ENCODE measurements at places on chromosomes 1 and 21.
A peak's percentile ranks its signal among the peaks of the same experiment; 100 is the strongest.

- peak; percentile 83 for DNase-seq
These were observed 3.5 kb downstream of the PPP1R15B start for GRCh38 chr1:204408074-204408507.

- DNase-seq: no peak
These were observed 2.5 kb upstream of the LEFTY1 start for GRCh38 chr1:225891229-225891972.

DNA sequence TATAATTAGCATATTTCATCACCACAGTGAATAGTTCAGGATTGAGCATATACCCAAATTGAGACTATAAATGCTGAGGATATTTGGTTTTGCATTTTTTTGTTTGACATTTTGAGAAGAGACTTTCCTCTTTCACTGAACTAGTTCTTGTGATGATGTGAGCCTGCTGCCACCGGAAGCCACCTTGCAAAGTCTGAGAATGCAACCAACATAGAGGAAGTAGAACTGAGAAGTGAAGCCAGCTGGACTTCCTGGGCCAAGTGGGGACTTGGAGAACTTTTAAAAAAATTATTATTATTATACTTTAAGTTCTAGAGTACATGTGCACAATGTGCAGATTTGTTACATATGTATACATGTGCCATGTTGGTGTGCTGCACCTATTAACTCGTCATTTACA, 102.3 kb downstream of the RPE65 start:
- no peak for DNase-seq

- no peak for DNase-seq
These were observed 57.6 kb downstream of the MAN1C1 start for GRCh38 chr1:25673962-25674806.

DNA sequence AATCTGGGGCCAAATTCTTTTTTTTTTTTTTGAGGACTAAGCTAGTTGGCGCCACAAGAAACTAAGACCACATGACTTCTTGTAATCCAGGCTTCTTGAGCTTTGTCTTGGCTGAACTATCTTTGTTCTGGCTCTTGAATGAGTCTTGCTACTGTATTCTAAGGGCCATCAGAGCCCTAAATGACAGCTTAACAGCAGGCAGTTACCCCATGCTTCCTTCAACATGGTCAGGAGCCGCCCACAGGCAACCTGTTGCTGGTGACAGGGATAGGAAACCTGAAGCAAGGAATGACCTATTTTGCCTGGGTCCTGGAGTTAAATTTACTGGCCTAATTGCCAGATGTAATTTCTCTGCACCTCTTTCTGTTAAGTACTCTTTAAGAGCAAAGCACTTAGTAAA, 188.2 kb upstream of the PLXNA2 start:
- no peak for DNase-seq

GRCh38 chr1:87785386-87785785, 456.7 kb downstream of the LMO4 start:
- DNase-seq: no peak

DNA sequence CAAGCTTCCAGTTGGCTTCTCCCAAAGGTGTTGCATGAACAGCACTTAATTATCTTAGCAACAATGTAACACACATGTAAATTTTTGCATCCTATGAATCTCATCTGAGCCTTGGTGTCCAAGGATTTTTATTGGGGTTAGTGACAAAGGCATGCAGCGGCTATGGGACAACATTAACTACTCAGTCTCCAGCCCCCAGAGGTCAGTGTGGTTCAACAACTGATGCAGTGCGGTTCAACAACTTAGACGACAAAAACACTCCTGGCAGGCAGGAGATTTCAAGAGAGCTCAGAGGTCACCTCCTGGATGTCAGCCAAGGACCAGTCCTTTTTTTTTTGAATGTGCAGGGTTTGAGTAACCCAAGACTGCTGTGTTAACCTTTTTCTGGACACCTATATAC, 77.5 kb upstream of the HMCN1 start:
- DNase-seq: no peak

Data from choroid plexus epithelial cell (primary cell).